Left forelimb (tissue), 1 donor: ENCODE measurements at places on chromosomes 1 and 21.

GRCh38 chr21:46355161-46356004 is 31.4 kb downstream of the PCNT start:
- no peak for DNase-seq

DNA sequence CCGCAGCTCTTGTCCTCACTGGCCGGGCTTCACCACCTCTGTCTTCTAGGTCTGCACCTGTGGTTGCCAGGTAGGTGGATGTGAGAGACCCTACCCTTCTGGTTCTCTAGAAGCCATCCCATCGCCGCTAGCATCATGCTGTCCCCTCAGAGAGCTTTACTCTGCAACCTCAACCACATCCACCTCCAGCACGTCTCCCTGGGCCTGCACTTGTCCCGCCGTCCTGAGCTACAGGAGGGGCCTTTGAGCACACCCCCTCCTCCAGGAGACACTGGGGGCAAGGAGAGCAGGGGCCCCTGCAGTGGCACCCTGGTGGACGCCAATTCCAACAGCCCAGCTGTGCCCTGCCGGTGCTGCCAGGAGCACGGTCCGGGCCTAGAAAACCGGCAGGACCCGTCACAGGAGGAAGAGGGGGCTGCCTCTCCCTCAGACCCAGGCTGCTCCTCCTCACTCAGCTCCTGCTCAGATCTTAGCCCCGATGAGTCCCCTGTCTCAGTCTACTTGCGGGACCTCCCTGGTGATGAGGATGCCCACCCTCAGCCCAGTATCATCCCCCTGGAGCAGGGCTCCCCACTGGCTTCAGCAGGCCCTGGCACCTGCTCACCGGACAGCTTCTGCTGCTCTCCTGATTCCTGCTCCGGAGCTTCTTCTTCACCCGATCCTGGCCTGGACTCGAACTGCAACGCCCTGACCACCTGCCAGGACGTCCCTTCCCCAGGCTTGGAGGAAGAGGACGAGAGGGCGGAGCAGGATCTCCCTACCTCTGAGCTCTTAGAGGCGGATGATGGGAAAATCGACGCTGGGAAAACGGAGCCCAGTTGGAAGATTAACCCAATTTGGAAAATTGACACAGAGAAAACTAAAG is 1.2 kb downstream of the RUSC1 start:
- DNase-seq = peak; percentile 62

- DNase-seq = no peak
Measured at GRCh38 chr1:3115275-3116149, 46.5 kb downstream of the PRDM16 start.

GRCh38 chr1:11997081-11997850 is 17.0 kb downstream of the MFN2 start:
- DNase-seq = no peak

DNA sequence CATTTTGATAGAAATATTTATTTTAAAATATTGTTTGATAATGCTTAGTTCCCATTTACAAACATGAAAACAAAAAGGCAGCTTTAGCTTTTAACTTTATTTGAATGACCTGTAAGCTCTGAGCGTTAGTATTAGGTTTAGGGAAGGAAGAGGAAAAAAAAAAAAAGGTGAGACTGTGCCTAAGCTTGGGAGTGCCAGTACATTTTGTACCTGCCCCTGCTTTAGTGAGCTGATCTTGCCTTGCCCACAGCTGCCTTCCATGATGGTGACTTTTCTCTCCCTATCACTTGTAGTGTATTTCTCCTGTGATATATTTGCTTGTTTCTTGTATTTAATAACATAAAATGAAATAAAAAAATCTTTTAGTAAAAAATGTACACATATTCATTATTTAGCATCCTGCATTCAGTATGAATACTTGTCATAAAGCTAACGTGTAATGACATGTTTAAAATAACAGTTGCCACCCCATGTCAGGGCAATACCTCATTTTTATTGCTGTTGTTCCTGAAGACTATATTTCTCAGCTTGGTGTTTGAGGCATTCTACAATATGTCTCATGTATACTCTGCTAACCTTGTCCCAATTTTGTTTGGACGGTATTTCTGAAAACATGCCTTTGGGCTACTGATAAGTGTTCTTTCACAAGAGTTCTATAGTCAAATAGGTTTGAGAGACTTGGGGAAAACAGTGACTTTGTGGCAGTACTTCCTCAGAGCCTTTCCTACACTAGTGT is 76.3 kb downstream of the NEK7 start:
- DNase-seq = no peak

DNA sequence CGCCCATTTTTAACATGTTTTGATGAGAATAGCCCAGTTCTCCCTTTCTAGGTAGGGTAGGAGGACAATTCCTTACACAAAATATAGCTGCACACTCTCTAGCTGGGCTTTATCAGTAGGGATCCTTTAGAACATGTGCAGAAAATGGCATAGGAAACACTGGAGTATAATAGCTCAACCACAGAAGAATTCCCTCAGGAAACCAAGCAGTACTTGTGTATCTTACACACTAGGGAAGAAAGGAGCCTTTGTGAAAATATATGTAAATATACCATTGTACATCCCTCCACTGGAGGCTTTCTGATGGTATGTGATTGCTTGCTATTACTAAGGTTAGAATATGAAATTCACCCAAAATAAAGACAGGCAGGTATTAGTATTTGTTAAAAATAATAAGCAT is 153.5 kb downstream of the LRRC40 start:
- no peak for DNase-seq

GRCh38 chr21:37165586-37165985 is 92.5 kb downstream of the TTC3 start:
- DNase-seq = no peak

- no peak for DNase-seq
Measured at GRCh38 chr1:174072581-174072980, 50.4 kb upstream of the RC3H1 start.

DNA sequence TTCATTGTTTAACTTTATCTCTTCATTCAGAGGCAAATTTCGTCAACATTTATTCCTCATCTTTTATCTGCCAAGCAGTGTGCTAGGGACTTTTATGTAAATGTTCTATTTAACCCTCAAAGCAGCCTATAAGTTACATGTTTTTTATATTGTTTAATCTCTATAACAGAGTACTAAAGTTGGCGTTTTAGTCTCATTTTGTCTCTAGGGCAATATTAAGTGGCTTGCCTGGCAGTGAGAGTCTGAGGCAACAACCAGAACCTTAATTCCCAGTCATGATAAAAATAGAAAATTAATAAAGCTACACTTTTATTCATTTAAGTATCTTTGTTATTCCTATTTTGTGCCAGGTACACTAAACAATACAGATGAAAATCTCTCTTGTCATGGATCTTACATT is 994.3 kb upstream of the ADGRL2 start:
- no peak for DNase-seq

- DNase-seq = no peak
Measured at GRCh38 chr1:201288007-201288406, 4.7 kb downstream of the PKP1 start.

DNA sequence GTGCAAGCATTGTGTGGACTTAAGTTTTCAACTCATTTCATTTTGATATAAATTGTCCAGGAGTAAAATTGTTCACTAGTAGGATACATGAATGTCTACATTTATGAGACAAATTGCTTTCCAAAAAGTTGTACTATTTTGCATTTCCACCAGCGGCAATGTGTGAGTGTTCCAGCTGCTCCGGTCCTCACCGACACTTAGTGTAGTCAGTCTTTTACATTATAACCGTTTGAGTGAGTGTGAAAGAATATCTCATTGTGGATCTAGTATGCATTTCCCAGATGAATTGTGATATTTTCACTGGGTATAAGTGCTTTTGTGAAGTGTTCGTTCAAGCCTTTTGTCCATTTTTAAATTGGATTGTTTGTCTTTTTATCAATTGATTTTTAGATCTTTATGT is 111.5 kb upstream of the ARHGEF16 start:
- DNase-seq = no peak

- DNase-seq = no peak
Measured at GRCh38 chr1:21118167-21118566, 58.5 kb downstream of the EIF4G3 start.

DNA sequence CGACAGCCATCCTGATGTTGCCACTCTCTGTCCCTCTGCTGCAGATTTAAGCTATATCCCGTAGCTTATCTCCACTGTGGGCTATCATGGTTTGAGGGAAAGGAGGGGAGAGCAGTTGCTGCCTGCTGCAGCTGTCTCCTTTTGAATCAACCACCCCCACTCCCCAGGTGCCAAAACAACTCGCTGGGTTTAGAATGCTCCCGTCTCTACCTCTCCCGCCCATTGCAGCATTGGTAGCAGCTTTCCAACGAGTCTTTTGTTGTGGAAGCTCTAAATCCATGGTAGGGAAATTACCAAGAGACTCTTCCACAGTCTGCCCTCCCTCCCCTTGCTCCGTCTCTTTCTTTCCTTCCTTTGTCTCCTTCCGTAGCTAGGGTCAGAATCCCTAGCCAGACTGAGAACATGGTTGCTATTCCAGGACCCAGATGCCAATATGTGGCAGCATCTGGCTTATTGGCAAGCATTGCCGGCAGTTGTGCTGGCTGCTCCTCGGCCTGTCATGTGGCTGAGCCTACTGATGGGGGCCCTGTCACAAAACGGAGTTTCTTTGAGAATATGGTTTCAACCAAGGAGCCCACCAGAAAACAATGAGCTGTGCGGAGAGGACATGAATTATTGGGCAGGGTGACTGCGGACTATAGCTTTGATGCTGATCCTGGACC is 230.7 kb downstream of the RPS6KC1 start:
- peak; percentile 65 for DNase-seq

DNA sequence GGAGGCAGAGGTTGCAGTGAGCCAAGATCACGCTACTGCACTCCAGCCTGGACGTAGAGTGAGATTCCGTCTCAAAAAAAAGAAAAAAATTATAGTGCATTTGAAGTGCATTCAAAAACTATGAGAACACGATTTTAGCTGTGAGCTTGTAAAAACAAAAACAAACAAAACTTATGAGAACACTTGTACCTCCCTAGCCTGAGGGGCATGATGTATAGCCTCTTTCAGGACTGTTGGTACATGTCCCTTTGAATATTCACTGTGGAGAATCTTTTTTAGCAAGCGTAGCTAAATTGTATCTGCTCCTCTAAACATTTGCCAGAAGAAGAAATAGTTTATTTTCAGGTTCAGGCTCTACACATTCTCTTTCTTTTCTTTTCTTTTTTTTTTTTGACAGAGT is 9.5 kb upstream of the DEGS1 start:
- no peak for DNase-seq

GRCh38 chr1:20322081-20322824 is 31.6 kb downstream of the VWA5B1 start:
- DNase-seq = no peak

GRCh38 chr1:241531195-241532161 is 700 bp upstream of the KMO start:
- no peak for DNase-seq

DNA sequence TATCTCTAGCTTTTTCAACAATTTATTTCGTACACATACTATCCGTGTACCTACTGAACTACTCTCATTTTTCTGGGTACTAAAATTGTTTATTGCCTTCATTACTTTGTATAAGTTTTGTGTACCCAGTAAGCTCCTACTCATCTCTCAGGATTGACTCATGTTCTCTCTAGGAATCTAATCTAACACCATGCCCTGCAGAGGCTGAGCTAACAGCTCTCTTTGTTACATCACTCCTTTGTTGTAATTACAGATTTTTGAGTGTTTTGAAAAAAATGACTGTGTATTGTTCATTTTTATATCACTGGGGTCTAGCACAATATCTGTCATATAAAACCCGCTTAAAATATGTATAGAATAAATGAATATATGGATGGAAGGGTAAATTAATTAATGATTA is 167.1 kb downstream of the ATP6V1G3 start:
- no peak for DNase-seq

GRCh38 chr1:152654110-152654509 is 9.1 kb upstream of the LCE2D start:
- DNase-seq = no peak

- DNase-seq = no peak
Measured at GRCh38 chr1:41482001-41482765, 2.3 kb downstream of the EDN2 start.

DNA sequence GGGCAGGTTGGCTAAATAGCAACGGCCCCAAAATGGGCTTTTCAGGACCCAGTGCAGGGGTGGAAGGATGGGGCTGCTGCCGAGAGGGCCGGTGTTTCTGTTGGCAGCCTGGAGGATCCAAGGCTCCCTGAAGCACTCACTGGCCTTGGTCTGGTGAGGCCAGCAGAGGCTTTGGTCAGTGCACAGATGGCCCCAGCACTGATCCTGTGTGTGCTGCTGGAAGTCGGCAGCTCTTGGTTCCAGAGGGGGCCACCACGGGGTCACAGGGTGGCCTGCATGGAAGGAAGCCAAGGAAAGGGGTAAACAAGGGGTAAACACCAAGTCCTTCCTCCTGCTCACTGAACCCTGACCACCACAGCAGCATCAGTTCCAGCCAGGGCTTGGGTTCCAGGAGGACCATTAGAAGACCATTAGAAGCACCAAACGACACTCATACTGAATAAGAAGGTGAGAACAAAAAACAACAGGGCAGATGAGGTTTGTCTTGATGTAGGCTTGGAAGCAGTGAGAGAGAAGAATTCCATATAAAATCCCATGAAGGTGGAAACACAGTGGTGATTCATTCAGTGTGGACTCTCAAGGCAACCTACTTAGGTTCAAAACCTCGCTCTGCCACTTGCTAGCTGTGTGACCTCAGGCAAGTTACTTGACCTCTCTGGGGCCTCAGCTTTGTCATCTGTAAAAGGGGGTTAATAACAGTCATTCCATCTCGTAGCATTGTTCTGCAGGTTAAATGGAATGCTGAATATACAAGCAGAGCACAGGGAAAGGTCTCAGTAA is 184.5 kb downstream of the RUNX1 start:
- no peak for DNase-seq

DNA sequence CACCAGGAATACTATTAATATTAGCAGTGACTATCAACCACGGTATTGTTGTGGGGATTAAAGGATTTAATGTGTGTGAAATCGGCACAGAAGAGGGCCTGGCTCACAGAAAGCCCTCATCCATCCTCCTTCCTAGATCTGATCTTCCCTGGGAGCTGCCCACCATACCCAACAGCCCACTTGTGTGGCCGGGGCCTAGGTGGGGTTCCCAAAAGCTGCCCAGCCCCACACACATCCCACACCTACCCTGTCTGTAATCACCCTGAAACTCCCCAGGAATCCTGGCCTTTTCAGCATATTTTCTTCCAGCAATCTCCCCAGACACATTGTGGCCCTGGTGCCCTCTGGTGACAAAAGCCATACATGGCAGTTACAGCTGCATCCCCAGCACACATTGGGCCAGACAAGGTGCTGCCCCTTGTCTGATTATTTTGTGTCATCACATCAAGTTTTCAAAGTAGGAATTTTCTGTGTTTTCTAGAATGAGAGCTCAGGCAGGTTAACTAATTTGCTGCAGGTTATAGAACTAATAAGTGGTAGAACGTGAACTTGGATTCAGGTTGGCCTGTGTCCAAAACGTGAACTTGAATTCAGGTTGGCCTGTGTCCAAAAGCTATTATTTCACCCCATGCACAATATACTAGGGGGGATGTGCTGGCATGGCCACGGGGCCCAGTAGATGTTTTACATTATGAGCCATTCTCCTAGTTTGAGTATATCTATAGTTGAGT is 5.3 kb upstream of the SLC6A9 start:
- DNase-seq = no peak

DNA sequence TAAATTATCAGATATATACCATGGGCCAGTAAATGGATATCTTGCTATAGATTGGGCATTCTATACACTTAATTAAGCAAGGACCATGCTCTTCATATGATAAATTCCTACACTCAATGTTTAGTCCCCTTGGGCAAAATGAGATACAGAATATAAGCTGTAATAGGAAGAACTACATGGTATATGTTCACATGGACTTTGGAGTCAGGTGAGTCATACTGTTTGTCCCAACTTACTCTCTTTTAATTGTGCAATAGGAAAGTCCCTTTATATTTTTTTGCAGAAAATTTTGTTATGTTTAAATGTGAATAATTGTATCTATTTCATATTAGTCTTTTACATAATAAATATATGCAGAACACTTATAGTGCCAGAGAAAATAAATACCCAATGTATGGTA is 820.2 kb upstream of the ADAMTS5 start:
- no peak for DNase-seq
